ENCODE measurements at places on chromosomes 13 and 19.

GRCh38 chr13:48950501-48950875, 25.2 kb upstream of the FNDC3A start:
- DNase-seq: no peak

DNA sequence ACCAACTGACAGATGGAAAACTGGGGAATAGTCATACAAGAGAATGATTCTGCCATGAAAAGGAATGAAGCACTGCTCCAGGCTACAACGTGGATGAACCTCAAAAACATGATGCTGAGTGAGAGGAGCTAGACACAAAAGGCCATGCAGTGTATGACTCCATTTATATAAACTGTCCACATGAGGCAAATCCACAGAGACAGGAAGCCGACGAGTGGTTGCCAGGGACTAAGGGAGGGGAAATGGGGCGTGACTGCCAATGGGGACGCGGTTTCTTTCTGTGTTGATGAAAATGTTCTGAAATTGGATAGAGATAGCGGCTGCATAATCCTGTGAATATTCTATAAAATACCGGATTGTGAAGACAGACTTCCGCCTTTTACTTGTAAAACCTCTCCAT, 10.2 kb downstream of the SMIM7 start:
- no peak for DNase-seq

DNA sequence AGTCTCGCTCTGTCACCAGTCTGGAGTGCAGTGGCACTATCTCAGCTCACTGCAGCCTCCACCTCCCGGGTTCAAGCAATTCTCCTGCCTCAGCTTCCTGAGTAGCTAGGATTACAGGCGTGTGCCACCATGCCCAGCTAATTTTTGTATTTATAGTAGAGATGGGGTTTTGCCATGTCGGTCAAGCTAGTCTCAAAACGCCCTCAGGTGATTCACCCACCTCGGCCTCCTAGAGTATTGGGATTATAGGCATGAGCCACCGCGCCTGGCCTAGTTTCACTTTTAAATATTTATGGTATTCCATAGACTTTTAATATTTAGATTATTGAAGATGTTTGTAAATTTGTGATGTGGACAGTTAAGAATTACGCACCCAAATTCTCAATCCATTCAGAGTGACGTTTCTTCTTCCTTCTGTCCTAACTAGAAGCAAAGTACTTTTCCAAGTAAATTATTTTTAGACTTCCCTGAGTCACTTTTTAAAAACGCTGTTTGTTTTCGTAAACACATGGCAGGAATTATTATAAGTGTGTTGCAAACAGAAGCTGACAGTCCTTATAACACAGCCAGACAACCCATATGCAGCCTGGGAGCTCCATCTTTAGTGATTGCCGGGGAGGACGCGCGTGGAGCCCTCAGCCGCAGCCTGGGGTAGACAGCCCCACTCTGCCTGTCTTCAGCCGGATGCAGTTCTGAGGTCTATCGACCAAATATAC, 131.7 kb downstream of the ATP11A start:
- DNase-seq: no peak

DNA sequence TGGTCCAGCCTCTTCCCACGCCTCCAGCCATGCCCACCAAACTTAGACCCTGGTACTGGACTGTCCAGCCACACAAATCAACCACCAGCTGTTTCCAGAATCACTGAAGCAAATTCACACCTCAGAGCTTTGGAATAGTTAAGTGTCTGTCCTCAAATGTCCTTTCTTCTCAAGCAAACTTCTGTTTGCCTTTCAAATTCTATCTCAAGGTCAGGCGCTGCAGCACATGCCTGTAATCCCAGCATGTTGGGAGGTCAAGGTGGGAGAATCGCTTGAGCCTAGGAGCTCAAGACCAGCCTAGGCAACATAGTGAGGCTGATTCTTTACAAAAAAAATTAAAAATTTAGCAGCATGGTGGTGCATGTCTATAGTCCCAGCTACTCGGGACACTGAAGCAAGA, 19.4 kb upstream of the PRODH2 start:
- DNase-seq: no peak

DNA sequence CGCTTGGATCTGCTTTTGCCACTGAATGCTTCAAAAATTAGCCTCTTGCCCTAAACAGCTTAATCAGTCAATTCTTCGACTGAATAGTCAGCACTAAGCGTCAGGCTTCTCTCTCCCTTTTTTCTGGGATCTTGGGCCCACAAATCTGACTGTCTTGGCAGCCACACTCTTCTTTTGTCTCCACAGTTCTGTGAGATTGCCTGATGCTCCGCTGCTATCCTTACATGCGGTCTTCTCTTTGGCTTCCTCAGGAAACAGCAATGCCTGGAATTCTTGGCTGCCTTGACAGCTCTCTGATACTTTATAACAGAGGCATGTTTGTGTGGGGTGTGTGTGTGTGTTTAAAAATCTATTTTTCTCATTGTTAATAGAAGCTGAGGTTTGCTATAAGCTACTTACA, 32.6 kb downstream of the ERCC5 start:
- DNase-seq: no peak

DNA sequence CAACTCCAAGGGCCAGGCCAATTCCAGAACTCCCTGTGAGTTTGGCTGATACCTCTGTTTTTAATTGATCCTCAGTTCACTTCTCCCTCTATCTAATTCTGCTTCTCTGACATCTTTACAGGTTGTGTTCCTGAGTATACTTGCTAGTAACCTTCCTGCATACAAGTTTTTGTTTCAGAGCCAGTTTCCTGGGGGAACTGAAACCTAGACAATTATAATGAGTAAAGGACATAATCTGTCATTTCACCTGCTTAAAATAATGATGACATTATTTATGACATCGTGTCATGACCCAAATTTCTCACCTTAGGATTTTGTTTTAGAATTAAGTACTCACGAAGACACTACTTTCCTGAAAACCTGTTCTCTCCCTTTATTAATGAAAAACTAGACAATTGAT, 12.5 kb upstream of the MYCBP2 start:
- DNase-seq: no peak

DNA sequence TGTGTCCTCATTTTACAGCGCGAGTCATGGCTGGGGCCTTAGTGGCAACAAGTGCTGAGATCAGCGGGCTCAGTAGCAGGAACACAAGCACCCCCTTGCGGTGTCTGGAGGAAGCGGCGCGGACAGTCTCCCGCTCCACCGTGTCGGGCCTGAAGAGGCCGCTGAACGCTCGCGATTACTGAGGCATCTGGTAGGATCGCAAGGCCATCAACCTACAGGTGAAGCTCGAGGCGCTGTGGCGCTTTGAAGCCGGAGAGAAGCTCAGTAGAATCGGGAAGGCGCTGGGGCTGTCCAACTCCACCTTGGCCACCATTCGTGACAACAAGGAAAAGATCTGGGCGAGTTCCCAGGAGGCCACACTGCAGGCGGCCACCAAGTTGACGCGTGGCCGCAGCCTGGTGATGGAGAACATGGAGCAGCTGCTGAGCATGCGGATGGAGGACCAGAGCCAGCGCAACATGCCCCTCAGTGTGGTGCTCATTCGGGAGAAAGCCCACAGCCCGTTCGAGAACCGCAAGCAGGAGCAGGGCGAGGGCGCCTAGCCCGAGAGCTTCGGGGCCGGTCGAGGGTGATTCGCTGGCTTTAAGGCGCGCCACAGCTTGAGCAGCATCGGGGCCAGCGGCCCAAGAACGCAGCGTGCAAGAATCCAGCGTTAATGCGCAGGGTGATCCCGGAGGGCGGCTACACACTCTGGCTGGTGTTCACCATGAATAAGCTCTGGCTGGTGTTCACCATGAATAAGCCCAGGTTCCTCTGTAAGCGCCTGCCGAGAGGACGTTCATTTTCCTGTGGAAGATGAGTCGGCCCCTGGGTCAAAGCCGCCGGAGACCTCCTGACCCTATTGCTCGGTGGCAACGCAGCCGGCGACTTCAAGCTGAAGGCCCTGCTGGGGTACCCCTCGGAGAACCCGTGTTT, 8.3 kb upstream of the MZF1 start:
- DNase-seq: no peak

DNA sequence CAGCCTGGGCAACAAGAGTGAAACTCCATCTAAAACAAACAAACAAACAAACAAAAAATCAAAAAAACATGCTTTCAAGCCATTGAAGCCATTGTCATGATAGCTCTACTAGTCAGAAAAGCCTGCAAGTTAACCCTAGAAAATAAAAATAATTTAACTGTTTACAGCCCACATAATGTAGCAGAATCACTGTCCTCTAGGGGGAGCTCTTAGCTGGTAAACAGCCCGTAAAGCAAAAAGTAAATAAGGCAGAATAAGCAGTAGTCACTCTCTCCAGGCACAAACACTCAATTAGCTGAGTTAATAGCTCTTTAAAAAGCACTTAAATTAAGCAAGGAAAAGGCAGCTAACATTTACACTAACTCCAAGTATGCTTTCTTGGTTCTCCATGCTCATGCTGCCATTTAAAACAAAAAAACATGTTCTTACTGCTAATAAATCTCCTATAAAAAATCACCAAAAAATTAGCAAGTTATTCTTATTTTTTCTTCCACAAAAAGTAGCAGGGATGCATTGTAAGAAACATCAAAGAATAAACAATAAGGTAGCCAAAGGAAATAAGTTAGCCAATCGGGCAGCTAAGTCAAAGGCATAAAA, 11.3 kb downstream of the LILRB4 start:
- DNase-seq: peak; percentile 0

DNA sequence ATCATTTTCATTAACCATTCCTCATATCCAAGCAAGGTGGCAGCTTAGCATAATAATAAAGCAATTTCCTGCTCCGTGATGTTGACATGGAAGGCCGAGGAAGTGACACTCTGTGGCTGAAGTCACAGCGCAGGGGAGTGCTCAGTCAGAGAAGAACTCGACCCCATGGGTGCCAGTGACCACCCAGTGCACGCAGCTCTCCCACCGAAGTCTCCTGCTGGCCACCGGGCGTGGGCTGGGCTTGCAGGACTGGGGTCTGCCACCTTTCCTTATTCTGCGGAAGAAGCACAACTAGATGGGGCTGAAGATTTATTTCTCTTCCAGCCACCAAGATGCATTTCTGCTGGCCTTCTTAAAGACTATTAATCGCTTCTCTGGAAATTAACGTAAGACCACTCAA, 132.1 kb upstream of the SPACA7 start:
- DNase-seq: no peak

GRCh38 chr19:48867123-48867745, 1.2 kb downstream of the PLEKHA4 start:
- DNase-seq: no peak

- DNase-seq: peak; percentile 10
Measured at GRCh38 chr19:7550987-7551761, 15.7 kb downstream of the PNPLA6 start.

DNA sequence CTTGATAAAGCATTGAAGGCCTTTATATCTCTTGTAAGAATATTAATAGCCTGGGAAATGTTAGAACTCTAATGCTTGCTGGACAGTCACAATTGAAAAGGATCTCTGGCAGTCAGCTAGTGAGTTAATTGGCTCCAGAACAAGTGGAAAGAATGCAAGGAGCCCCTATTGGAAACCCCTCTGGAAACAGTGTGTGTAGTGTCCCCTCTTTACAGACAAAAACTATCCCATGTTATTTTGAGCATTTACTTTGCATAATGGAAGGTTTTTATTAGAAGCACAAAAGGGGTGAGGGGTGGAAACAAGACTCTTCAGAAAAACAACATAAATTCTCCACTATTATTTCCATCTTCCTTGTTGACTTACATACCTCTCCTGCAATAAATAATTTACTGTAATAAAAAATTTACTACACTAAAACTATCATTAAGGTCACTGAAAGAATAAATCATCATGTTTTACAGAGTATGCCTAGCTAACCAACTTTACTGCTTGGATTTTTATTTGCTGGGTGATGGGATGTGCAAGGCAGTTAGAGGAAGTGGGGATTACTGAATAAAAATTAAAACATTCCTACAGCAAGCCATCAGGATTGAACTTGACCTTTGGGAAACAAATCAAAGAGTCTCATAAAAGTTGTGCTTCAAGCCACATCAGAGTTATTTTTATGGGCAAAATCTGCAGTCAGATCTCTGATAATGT, 610.4 kb downstream of the TBC1D4 start:
- DNase-seq: peak; percentile 12

GRCh38 chr19:58033741-58034476, at the start of gene ZSCAN1:
ZSCAN1 (plus strand) TSS chr19:58034025; CDS start chr19:58037837, 3,812 bp downstream.
- DNase-seq: no peak

GRCh38 chr13:25237083-25237482, 50.2 kb downstream of the MTMR6 start:
- DNase-seq: no peak

DNA sequence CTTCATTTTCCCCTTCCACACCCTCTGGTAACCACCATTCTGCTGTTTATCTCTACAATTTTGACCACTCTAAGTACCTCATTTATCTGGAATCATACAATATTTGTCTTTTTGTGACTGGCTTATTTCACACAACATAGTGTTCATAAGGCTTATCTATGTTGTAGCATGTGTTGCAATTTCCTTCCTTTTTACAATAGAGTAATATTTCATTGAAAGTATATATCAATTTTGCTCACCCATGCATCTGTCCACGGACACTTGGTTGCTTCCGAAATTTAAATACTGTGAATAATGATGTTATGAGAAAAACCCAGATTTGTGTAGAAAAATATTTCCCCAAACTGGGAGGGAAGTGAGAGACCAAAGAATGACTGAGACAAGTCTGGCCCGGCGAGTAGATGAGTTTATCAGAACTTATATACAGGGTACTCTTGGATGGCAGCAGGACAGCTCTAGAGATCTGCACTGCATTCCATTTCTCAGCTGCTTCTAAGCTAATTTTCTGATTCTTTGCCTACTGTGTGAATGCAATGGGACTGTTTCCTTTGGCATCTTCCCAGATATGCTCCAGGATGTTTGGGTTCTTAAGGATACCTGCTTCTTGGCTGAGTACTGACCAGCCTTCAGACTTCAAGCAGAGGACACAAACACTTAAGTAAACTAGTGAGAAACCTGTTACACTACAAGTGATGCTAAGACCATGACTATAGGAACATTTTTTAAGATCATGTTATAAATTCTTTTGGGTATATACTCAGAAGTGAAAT, 834.0 kb upstream of the PCDH9 start:
- no peak for DNase-seq

GRCh38 chr19:55228015-55228391, 560 bp downstream of the TMEM86B start:
- no peak for DNase-seq

DNA sequence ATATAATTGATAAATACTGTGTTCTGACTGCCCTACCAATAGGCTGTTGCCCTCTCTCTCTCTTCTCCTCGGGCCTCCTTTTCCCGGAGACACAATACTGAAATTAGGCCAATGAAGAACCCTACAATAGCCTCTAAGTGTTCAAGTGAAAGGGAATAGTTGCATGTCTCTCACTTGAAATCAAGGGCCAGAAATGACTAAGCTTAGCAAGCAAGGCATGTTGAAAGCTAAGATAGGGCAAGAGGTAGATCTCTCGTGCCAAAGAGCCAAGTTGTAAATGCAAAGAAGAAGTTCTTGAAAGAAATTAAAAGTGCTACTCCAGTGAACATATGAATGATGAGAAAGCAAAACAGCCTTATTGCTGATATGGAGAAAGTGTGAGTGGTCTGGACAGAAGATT, 13.3 kb downstream of the KATNAL1 start:
- DNase-seq: no peak

DNA sequence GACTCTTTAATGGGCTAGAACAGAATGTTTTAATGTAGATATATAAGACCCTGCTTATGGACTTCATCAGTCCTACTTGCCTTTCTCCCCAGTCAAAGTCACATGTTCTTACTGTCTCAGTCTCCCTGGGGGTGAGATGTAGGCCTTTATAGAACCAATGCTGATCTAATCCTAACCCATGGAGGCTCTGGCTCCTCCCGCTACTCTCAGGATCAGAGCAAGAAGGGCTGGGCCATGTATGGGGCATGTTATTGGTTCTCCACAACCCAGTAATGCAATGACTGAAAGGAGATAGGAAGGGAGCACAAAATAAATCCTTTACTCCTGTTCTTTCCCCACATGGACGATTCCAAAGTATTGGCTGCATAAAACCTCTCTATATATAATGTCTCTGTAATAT, 82.3 kb downstream of the UGGT2 start:
- DNase-seq: no peak

Data from kidney glomerular epithelial cell (primary cell).